ENCODE measurements at places on chromosomes 5 and 9.
A peak's percentile ranks its signal among the peaks of the same experiment; 100 is the strongest.

DNA sequence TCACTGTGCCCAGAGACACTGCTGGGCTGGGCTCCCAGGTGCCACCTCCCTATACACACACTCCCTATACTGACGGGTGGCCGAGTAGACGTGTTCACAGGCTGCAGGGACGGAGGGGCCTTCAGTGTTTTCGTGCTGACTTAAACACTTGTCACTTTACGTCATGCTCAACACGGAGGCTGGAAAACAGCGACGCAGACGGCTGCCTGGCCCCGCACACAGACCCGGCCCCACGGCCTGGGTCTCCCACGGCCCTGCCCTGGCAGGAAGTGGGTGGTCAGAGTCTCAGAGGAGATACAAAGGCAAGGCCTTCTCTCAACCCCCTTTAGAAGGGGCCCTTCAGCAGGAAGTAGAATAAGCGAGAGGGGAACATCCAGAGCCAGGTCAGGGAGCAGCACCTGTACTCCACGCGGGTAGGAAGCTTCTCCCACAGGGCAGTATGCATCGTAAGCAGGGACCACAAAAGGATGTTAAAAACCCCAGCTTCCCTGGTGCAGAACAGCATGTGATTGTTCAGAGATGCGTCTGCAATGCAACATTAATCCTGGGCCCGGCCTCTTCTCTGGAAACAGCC is 11.9 kb upstream of the TBC1D9B start:
- no peak for DNase-seq

DNA sequence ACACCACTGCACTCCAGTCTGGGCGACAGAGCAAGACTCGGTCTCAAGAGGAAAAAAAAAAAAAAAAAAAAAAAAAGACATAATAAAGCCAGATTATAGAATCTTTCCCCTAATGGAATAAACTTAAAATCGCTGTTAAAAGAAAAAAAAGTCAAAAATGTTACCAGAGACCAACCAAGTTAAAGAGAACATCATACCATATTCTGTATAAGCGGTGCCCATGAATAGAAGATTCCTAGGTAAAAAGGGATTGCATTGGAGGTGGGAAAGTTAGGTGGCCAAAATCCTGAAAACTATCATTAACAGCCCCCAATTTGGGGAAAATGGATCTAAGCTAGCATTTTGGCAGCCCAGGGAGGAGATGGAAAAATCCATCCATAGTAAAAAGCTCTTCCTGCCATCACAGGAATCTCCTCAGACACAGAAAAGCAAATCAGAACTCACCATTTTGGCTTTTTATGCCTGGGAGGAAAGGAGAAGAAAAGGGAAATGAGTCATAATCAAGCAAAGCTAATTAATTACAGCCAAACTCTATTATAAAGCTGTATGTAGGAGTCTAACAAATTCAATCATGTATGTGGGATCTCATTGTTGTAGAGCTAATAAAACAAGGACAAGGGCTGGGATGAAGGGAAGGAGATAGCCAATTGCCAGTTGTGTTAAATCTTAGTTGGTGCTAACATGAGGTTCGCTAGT is 363.8 kb downstream of the ARL15 start:
- DNase-seq: no peak

- no peak for DNase-seq
These were observed 86.8 kb downstream of the MAPKAP1 start for GRCh38 chr9:125620216-125620615.

GRCh38 chr5:120568711-120569110 is 104.6 kb downstream of the PRR16 start:
- no peak for DNase-seq

DNA sequence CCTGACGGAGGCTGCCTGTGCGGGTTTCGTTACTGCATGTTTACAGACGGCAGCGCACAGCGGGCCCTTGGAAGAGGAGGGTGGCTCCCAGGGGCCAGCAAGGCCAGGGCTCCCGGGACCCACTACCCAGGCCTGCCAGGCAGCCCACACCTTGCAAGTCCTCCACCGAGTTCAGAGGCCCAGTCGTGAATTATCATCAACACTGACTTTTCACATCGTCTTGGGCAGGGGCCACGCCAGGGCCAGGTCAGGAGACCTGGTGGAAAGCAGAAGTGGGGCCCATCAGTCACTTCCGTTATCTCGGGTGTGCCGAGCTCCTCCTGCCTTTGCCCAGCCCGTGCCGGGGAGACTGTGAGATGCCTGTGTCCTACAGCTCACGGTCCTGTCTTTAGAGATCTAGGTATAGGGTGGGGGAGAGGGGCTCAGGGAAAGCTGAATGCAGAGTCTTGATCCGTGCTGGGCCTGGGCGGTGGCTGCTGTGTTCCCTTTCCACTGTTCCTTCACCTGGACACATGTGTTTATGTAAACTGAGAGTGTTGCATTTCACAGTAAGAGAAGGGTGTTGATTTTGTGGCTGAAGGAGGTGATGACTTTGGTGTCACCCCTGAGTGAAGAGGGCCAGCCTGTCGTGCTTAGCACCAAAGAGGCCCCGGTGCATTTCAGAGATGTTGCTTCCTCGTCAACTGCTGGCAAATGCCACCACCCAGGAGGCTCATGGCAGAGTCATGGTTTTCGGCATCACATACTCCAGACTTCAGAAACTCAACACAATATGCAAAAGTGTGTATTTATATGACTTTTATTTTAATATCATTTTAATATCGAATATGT is 175.2 kb downstream of the GAPVD1 start:
- DNase-seq: no peak

DNA sequence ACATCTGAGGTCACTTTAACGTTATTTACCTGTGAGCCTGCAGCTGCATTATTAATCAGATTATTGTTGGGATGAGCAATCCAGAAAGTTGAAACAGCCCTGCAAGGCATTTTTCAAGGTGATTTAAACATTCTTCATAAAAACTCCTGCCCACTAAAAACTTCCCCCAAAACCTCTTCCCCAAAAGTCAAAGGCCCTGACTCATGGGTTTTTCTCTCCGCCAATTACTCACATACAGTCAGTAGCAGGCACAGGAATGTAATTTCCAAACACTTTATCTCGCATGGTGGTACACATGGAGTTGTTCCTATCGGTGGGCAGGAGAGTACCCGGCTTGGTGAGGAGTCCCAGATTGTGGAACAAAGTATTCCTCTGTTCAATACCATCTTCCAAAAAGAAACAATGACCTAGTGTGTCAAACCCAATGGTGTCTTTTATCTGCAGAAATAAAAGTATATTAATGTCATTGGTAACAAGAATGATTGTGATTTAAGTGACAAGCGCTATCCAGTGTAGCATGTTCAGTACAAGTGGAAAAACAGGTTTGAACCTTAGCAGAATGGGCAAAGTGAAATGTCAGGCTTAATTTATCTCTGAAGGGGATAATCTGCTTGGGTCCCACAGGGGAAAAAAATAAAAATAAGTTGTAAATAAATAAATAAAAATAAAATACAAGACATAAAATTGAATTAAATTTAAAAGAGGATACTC is 38.3 kb downstream of the CEMIP2 start:
- no peak for DNase-seq

GRCh38 chr9:89807682-89808075 is 202.9 kb downstream of the GADD45G start:
- no peak for DNase-seq

DNA sequence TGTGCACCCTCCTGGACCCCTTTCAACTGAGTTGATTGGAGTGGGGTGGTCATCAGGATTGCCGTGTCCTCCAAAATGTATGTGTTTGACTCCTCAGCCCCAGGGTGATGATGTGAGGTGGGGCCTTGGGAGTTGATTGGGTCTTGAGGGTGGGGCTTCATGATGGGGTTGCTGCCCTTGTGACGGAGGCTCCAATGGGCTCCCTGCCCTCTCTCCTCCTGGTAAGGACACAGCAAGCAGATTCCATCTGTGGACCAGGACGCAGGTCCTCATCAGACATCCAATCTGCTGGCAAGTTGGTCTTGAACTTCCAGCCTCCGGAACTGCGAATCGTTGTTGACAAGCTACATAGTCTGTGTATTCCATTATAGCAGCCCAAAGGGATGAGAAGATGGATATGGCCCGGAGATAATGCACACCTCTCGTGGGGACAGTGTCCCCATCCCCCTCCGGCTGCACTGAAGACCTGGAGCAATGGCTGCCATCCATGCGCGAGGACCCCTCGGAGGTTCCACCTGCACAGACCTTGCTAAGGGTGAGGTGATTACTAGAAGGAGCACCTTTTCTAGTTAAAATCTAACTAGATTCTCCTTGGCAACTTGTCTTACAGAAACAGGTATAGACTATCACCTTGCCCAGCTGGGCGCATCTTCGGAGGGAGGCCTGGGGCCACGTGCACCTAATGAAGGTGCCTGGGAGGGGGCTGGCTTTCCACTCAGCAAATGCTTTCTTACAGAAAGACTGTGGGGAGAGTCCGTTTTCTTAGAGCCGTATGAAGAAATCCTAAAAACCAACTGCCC is 75.7 kb upstream of the IRX4 start:
- no peak for DNase-seq

- DNase-seq: no peak
These were observed 91.9 kb upstream of the STC2 start for GRCh38 chr5:173420108-173420507.

- no peak for DNase-seq
These were observed 410.8 kb upstream of the MEF2C start for GRCh38 chr5:89293810-89294209.

GRCh38 chr5:178271726-178272479 is 39.3 kb upstream of the PHYKPL start:
- no peak for DNase-seq

DNA sequence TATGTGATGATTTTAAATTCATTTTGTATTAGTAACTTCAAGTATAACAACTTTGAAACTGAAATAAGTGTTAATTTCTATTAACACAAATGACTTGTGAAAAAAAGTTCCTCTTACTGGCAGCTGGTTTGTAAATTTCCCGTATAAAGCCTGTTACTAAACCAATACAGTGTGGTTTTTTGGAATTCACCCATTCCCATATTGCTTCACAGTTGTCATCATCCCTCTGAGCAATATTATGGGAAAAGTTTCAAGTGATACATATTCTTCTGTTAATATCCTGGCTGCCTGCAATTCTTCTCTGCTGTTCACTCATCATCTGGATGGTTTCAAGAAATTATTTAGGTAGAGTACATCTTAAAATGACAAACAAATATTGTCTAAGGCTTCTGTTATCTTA is 1185.1 kb upstream of the C9orf72 start:
- DNase-seq: no peak

- no peak for DNase-seq
These were observed 276.0 kb upstream of the DMRT1 start for GRCh38 chr9:565528-565927.

GRCh38 chr5:21774801-21775200 is 1078.3 kb downstream of the CDH12 start:
- peak; percentile 7 for DNase-seq

DNA sequence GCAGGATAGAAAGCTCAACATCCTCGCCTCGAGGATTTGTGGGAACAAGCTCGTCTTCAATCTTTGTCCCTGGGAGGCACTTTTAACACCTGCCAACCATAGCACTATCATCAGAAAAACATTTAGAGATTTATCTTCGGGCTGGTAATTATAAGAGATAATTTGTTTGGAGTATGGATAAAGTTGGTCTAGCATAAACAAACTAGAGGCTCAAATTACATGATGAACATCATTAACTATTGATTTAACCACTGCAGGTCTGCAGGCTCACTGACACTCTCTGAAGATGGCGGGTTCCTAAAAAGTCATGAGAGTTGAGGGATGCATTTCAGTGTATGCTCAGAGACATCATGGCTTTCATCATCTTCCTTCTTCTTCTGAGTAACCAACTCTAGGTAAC is 25.8 kb upstream of the PCA3 start:
- no peak for DNase-seq

DNA sequence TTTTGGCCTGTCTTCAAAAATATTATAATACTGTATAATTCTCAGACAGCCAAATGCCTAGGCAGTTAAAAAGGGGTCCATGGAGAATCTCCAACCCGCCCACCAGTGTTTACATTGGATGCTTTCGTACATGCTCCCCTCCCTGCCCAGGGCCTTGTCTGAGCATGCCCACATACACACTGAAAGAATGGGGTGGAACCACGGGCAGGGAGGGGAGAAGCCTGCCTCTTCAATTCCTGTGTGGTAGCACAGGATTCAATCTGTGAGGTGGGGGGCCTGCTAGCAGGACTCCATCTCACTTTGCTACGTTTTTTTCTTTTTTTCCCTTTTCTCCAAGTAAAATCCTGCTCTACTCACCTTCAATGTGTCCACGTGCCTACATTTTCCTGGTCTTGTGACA is 314.7 kb upstream of the GRAMD2B start:
- no peak for DNase-seq

DNA sequence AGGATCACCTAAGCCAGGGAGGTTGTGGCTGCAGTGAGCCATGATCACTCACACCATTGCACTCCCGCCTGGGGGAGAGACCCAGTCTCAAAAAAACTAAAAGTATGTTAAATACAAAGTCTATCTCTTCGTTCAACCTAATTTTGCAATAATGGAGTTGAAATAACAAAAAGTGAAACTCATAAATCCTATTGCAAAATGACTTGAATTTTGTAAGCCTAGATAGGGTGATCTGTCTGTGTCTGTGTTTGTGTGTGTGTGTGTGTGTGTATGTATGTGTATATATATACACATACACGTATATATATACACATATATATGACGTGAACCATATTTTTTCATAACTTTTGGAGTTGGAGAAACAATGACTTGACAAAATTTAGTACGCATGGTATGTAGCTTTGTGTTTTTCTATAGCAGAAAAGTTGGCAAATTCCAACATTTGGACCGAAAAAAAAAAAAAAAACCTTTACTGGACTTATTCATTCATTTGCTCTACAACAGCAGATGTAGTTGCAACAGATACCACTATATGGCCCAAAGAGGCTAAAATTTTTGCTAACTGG is 76.9 kb upstream of the CDH6 start:
- DNase-seq: no peak

DNA sequence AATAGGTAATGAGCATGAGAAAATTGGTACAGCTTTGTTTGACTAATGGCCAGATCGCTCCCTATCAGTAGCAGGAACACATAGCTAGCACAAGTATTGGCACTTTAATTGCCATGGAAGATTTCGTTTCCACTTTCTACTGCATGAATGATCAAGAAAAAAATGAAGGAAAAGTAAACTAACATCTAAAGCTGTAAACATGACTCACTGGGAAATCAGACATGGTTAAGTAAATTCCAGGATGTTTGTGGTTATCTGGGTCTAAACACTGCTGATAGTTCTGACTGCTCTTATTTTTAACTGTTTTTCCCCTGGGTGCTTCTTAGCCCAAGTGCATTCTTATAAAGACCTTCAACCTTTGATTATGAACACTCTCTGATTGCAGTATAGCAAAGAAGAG is 388.9 kb downstream of the NR2F1-AS1 start:
- DNase-seq: peak; percentile 95

GRCh38 chr5:151895660-151896030 is 29.0 kb downstream of the GLRA1 start:
- DNase-seq: no peak

GRCh38 chr5:78496373-78496772 is 136.0 kb downstream of the SCAMP1 start:
- no peak for DNase-seq

- DNase-seq: peak; percentile 5
These were observed 608 bp downstream of the ENTR1 start for GRCh38 chr9:136409557-136410455.

- no peak for DNase-seq
These were observed 52.4 kb upstream of the PWWP2A start for GRCh38 chr5:160171666-160172065.

Data from kidney glomerular epithelial cell (primary cell).